ENCODE measurements at places on chromosomes 7 and 10.

DNA sequence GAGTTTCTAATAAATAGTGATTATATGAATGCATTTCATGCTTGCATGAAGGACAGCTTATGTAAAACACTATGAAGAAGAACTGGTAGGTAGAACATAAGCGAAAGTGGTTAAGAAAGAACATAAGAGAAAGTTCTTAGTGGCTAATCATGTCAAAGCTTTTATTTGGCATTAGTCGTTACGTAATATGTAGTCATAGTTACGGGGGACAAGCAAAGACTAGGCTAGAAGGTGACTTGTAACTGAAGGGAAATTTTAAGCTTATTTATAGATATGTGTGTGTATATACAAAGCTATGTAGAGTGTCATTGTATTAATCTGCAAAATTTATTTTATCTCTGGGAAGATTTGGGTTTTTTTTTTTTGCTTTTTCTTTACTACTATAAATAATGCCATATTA is 36.9 kb downstream of the CAPZA2 start:
- DNase-seq: no peak

DNA sequence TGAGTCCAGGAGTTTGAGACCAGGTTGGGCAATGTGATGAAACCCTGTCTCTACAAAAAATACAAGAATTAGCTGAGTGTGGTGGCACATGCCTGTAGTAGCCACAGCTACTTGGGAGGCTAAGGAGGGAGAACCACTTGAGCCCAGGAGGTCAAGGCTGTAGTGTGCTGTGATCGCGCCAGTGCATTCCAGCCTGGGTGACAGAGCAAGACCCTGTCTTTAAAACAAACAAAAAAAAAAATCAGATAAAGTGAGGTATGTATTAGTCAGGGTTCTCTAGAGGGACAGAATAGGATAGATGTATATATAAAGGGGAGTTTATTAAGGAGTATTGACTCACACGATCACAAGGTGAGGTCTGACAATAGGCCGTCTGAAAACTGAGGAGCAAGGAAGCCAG is 101.5 kb upstream of the GPR26 start:
- DNase-seq: no peak

GRCh38 chr7:30274641-30275040 is 9.8 kb upstream of the ZNRF2 start:
- DNase-seq: no peak

DNA sequence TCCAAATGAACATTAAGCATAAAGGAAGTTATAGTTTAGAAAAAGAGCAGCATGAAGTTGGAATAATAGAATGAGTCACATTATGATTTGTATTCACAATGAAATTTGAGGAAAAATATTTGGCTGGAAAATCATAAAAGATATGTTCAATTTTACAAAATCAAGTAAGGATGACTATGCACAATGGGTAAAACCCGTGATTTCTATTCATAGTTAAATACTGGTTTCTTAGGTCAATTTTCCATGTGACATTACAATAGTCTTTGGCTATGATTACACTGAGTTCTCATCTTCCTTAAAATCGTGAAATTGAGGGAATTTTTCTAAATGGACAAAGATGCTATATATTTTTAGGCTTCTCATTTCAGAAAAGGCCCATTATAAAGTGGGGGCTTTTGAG is 17.4 kb upstream of the CCDC172 start:
- DNase-seq: no peak

DNA sequence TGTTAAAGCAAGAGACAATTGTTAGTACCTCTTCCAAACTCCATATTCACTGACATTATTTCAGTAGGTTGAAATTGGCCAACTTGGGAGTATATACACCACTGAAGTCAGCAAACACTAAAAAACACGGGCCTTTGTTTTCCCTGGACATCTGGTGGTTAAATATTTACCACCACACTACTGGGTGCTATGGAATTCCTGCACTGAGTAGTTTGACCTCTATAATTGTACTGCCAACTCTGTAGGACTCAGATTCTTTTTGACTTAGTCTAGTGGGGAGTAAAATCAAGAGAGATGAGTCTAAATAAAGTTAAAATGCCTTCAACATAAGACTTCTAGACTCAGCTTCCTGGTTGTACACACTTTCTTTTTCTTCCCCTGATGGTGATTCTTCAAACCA is 41.3 kb upstream of the TES start:
- no peak for DNase-seq

DNA sequence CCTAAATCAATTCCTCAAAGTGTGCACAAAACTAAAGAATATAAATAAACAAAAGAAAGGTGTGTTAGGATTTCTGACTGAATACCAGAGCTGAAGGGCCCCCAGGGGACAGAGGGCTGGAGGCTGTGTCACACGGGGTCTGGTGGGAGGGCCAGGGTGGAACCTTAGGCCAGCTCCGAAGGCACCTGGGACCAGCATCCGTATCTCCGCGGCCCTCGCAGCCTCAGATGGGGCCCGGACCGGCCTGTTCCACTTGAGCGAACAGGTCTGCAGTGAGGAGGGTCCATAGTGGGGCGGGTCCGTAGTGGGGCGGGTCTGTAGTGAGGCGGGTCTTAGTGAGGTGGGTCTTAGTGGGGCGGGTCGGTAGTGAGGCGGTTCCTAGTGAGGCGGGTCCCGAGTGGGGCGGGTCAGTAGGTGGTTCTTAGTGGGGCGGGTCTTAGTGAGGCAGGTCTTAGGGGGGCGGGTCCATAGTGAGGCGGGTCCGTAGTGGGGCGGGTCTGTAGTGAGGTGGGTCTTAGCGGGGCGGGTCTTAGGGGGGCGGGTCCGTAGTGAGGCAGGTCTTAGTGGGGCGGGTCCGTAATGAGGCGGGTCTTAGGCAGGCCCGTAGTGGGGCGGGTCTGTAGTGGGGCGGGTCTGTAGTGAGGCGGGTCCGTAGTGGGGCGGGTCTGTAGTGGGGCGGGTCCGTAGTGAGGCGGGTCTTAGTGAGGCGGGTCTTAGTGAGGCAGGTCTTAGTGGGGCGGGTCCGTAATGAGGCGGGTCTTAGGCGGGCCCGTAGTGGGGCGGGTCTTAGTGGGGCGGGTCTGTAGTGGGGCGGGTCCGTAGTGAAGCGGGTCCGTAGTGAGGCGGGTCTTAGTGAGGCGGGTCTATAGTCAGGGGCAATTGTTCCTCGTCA is 15.1 kb downstream of the GPR146 start:
- DNase-seq: no peak

- DNase-seq: no peak
Measured at GRCh38 chr7:1737956-1738355, 67.9 kb downstream of the ELFN1 start.

GRCh38 chr10:124494046-124494807 is 32.6 kb downstream of the LHPP start:
- DNase-seq: no peak

DNA sequence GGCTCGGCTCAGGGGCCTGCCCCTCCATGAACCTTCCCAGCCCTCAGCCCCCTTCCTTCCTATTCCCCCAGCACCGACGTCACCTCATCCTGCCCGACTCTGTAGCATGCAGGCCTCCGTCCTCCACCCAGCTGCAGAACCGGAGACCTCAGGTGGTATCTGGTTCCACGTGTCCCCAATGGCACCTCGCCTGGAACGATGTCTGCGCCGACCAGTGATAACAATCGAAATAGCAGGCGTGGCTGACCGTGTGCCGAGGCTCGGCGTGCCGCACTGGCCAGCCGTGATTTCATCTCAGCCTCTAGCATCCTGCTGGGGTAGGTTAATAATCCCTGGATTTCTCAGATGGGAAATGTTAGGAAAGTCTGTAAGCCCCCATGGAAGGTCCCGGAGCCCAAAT is 171.7 kb downstream of the CUX1 start:
- no peak for DNase-seq

- DNase-seq: no peak
Measured at GRCh38 chr10:126933116-126933515, 27.9 kb downstream of the DOCK1 start.

- DNase-seq: no peak
Measured at GRCh38 chr10:94098896-94099295, 105.2 kb downstream of the PLCE1 start.

GRCh38 chr7:39749717-39750116 is 126.3 kb downstream of the RALA start:
- DNase-seq: no peak

DNA sequence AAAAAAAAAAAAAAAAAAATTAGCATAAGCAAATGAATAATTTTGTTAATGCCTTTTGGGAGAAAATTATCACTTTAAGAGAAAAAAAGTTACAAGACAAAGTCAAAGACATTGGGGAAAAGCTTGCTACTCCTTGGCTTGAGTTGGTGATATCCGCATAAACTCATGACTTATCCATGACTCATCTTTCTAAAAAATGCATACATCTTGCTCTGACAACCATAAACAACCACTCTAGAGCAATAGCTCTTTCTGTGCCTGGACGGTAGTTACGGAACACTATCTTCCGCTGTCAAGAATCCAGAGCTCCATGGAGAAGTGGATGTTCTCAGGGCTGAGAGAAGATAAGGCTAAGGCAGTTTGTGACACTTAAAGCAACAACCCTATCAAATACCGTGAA is 281.1 kb upstream of the PFKP start:
- DNase-seq: no peak

DNA sequence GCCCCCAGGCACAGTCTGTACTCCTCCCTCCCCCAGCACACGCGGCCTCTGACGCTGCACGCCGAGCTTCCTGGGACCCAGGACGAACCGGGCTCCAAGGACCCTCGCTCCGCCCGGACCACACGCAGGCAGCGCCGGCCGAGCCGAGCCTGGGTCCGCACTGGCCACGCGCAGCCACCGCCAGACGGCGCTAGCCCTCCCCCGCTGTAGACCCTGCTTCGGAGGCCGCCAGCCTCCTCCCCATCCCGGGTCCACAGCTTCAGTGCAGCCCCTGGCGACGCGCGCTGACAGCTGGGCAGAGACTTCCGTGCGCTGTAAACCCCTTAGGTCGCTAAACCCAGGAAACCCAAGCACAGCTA is 936 bp upstream of the TCERG1L start:
- DNase-seq: no peak

GRCh38 chr10:74977913-74978847 is 133.3 kb upstream of the SAMD8 start:
- DNase-seq: no peak

DNA sequence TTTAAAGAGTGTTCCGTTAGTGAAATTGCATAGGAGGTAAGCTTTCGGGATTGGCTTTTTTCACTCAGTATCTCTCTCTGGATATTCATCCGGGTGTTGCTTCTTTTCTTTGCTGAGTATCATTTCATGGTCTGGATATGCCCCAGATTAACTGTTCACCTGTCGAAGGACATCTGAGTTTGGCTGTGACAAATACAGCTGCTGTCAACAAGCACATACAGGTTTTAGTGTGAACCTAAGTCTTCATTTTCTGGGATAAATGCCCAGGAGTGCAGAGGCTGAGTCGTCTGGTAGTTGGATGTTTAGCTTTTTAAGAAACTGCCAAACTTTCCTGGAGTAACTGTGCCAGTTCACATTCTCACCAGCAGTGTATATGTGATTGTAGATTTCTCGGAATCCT is 5.6 kb downstream of the DOCK1 start:
- DNase-seq: no peak

GRCh38 chr7:99089914-99090629 is 53.8 kb downstream of the SMURF1 start:
- DNase-seq: no peak

GRCh38 chr10:35265435-35265834 is 70.9 kb upstream of the CCNY start:
- DNase-seq: no peak

DNA sequence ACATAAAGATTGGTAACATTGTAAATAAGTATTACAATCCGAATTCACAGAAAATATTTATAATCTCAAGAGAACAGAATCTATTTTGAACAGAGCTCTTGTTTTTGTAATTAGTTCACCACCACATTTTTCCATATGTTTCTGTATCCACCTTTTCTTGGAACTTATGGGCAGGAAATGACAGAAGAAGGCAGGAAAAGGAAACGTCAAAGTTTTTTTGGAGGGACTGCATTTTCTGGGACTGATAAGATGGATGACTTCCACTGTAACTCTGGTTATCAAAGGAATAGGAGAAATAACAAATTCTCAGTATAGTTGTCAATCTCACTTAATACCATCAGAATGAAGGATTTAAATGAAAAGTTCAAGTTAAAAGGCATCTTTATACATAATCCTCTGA is 75.1 kb upstream of the SMNDC1 start:
- no peak for DNase-seq

GRCh38 chr7:43522406-43523156 is 60.3 kb upstream of the STK17A start:
- DNase-seq: no peak

- no peak for DNase-seq
Measured at GRCh38 chr7:36925691-36926090, 201.4 kb upstream of the AOAH start.

DNA sequence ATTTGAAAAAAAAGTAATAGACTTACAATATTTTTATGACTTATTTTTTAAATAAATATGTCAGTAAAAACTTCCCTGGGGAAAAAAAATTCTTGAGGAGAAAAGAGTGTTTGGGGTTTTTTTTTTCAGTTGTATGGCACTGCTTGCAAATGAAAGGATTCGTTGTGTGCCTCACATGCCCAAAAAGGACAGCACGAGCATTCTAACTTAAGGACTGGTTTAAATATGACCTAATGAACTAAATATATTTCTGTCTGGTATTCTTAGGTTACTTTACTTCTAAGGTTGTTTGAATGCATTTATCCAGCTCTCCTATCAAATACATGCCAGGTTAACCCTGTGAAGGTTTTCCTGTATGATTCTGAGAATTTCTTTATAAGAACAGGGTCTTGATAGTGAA is 988 bp upstream of the CD36 start:
- no peak for DNase-seq

- peak; percentile 78 for DNase-seq
Measured at GRCh38 chr7:101688183-101688831, 59.2 kb upstream of the MYL10 start.

- no peak for DNase-seq
Measured at GRCh38 chr7:85074016-85074415, 112.8 kb downstream of the SEMA3D start.

- DNase-seq: no peak
Measured at GRCh38 chr7:16078076-16078952, 343.0 kb downstream of the CRPPA start.

DNA sequence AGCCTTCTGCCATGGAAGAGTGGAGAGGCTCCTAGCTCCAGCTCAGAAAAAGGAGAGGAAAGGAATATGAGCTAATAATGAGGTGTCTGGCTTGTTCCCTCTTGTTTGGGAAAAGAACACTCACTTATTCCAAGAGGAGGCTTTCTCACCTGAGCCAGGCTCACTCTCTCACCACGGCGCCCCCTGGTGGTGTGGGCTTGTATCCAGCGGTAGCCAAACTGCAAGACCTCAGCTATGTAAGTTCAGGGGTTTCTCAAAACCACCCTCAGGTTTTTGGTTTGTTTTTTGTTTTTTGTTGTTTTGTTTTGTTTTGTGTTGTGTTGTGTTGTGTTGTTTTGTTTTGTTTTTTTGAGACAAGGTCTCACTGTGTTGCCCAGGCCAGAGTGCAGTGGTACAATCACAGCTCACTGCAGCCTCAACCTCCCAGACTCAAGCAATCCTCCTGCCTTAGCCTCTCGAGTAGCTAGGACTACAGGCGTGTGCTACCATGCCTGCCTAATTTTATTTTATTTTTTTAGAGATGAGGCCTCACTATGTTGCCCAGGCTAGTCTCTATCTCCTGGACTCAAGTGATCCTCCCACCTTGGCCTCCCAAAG is 124.0 kb downstream of the TMEM130 start:
- peak; percentile 45 for DNase-seq

- DNase-seq: no peak
Measured at GRCh38 chr7:132491391-132491945, 84.8 kb downstream of the PLXNA4 start.

All from stimulated activated CD4-positive, alpha-beta T cell treated with anti-CD3 and anti-CD28 coated beads, Interleukin-15, amount 100 ng/mL, for 1 hour (primary cell).